ENCODE measurements at places on chromosomes 7 and 10.

- no peak for DNase-seq
These were observed 48.5 kb downstream of the PLCE1 start for GRCh38 chr10:94042001-94042833.

DNA sequence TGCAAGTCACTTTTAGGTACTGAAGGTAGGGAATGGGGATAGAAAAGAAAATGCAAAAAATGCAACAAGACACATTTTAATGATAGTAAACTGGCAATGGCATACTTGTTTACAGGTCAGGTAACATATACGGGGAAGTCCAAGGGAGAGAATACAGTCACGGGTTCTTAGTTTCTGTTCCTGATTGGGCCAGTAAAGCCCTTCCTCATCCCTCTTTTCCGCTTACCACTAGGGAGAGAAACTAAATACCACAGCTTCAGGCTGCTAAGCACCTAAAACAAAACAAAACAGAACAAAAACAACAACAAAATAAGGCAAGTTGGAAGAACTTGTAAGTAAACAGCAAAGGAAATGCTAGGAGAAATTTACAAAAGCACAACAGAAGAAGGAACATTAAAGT is 65.2 kb upstream of the OGDHL start:
- no peak for DNase-seq

- no peak for DNase-seq
These were observed 30.3 kb downstream of the TMEM168 start for GRCh38 chr7:112759905-112760304.

DNA sequence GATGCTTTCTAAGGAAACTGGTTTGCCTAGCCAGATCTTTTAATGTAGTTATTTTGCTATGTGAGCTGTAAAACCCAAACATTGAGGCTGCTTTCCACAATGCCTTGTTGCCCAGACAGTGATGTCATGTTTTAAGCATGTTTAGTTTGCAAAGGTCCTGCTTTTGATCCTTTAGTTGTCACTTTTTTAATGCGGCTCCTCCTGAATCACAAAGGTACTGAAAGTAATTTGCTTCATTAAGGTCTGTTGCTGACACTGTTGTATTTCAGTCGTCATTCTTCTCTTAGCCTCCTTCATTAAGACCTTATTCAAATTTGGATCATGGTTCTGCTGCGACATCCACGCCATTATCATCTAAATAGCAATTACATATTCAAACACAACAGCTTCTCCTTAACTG is 10.6 kb downstream of the RPA3 start:
- no peak for DNase-seq

DNA sequence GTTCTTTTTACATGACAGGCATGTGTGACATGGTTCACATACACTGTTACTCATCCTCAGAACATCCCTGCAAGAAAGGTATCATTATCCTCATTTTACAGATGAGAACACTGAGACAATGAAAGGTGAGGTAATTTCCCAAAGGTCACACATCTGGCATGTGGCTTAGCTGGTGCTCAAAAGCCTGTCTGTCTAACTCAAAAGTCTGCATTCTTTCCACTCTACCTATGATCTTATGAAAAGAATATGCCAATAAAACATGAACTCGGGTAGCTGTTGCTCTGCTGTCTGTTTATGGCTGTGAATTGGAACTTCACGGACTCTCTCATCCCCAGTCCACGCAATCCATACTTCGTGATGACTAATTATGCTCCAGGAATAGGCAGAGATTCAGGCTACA is 79.0 kb upstream of the ODAD2 start:
- no peak for DNase-seq

GRCh38 chr7:46622251-46622650 is 701.2 kb upstream of the IGFBP3 start:
- no peak for DNase-seq

DNA sequence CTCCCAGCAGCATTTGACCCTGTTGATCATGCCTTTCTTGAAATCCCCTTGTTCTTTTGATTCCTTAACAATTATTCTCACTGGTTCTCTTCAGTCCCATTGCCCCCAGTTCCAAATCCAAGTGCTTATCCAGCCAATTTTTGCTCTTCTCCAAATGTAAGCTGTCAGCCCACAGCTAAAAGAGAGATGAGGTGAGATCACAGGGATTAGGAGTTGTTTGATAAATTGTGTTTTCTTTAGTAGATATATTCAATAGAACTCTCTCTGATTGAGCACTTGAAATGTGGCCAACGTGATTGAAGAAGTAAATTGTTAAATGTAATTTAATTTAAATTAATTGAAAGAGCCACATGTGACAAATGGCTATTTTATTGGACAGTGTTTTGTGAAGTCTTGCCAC is 76.6 kb upstream of the NME8 start:
- no peak for DNase-seq

- no peak for DNase-seq
These were observed 34.4 kb upstream of the SLC29A4 start for GRCh38 chr7:5248201-5248885.

GRCh38 chr7:155972651-155973390 is 160.6 kb upstream of the SHH start:
- DNase-seq = no peak

- no peak for DNase-seq
These were observed 217.4 kb downstream of the LRMDA start for GRCh38 chr10:75648854-75649253.

GRCh38 chr7:21253740-21254687 is 173.9 kb upstream of the SP4 start:
- no peak for DNase-seq

- no peak for DNase-seq
These were observed 251.9 kb upstream of the ZNF32 start for GRCh38 chr10:43900571-43900970.

DNA sequence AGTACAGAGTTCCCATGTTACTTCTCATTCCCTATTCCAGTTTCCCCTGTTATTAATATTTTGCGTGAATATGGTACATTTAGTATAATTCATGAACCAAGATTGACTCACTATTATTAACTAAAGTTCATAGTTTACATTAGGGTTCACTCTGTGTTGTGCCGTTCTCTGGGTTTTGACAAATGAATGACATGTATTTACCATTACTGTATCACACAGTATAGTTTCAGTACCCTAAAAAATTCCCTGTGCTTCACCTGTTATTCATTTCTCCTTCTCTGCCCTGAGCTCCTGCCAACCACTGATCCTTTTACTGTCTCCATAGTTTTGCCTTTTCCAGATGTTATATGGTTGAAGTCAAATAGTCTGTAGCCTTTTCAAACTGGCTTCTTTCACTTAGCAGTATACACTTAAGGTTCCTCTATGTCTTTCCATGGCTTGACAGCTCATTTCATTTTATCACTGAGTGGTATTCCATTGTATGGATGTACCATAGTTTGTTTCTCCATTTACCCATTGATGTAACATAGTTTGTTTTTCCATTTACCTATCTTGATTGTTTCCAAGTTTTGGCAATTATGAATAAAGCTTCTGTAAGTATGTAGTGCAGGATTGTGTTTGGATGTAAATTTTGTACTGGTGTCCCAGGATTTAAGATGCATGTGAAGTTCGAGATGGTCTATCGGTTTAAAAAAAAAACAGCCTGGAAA is 58.8 kb downstream of the CDK14 start:
- DNase-seq = no peak

GRCh38 chr7:158362912-158363905 is 224.4 kb downstream of the PTPRN2 start:
- DNase-seq = no peak

GRCh38 chr10:10796061-10796773 is 221.5 kb upstream of the CELF2 start:
- DNase-seq = no peak

- DNase-seq = no peak
These were observed 34.1 kb upstream of the RTKN2 start for GRCh38 chr10:62302760-62303159.

DNA sequence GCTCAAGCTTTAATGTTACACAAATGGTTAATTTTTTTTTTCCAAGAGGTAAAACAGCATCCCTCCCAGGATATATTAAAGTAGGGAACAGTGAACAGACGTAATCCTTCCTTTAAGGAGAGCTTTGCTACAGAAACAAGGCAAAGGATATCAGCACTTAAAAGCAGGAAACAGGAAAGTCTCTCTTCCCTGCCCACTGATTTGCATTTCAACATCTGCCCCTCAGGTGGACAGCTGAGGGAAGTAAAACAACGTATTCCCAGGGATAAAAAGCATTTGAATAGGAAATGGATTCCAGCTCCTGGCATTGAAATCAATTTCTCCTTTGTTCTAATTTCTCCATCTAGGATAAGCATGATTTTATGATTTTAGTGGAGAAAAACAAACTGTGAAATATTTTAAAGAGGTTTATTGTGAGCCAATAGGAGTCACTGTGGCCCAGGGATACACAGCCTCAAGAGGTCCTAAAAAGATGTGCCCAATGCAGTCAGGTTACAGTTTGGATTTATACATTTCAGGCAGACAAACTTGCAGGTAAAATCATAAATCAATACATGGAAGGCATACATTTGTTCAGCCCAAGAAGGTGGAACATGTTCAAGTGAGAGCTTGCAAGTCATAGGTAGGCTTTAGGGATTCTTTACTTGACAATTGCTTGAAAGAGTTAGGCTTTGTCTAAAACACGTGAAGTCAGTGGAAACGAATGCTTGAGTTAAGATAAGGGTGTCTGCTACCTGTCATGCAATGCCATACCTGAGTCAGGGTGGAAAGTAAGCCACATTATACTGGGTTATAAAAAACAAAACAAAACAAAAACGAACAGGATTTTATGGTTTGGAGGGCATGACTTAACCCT is 286.2 kb upstream of the VWC2 start:
- DNase-seq = no peak

- DNase-seq = no peak
These were observed 295.6 kb downstream of the CCDC3 start for GRCh38 chr10:12705943-12706342.

DNA sequence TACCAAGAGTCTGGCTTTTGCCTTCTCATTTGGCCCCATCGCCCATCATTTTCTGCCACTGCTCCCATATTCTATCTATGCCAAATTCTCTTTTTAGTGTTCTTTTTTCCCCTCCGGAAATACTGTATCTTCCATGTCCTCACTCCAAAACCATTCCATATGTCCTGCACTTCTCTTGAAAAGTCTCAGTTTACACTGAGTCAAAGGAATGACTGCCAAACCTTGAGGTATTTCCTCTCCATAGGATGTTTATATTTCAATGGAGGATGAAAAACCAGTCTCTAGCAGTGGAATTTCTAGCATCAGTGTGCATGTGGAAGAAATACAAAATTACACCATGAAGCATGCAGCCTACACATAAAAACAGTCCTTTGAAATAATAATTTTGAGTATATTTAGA is 121.4 kb upstream of the PHYHIPL start:
- no peak for DNase-seq

DNA sequence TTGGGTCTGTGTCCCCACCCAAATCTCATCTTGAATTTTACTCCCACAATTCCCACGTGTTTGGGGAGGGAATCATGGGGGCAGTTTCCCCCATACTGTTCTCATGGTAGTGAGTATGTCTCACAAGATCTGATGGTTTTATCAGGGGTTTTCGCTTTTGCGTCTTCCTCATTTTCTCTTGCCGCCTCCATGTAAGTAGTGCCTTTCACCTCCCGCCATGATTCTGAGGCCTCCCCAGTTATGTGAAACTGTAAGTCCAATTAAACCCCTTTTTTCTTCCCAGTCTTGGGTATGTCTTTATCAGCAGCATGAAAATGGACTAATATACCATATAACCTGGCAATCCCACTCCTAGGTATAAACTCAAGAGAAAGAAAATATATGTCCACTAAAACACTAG is 25.9 kb upstream of the SP4 start:
- DNase-seq = no peak

DNA sequence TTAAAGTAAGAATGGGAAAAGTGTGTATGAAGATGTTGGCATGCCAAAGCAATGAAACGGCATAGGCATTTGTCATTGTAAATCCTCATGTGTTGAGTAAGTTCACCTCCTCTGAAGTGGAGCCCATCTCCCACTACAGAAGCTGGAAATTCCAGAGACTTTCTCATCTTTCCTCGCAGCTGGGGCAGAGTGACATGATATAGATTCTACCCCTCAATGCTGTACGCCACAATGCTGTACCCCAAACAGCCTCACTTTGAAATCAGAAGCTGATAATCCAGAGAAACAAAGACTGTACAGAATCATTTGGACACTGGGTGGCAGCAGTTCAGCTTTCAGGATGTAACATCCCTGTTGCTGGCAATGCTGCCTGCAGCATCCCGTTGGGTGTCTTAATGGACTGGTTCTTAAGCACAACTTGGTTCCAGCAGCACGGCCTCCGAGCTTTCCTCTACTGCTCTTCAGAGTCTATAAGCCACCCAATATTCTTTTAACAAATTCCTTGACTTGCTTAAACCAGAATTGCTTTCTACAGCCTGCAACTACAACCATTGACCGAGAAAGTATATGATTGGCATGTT is 18.8 kb downstream of the ZC3HAV1L start:
- DNase-seq = peak; percentile 80

- DNase-seq = peak; percentile 83
These were observed 90.9 kb downstream of the NEURL1 start for GRCh38 chr10:103584216-103585010.

DNA sequence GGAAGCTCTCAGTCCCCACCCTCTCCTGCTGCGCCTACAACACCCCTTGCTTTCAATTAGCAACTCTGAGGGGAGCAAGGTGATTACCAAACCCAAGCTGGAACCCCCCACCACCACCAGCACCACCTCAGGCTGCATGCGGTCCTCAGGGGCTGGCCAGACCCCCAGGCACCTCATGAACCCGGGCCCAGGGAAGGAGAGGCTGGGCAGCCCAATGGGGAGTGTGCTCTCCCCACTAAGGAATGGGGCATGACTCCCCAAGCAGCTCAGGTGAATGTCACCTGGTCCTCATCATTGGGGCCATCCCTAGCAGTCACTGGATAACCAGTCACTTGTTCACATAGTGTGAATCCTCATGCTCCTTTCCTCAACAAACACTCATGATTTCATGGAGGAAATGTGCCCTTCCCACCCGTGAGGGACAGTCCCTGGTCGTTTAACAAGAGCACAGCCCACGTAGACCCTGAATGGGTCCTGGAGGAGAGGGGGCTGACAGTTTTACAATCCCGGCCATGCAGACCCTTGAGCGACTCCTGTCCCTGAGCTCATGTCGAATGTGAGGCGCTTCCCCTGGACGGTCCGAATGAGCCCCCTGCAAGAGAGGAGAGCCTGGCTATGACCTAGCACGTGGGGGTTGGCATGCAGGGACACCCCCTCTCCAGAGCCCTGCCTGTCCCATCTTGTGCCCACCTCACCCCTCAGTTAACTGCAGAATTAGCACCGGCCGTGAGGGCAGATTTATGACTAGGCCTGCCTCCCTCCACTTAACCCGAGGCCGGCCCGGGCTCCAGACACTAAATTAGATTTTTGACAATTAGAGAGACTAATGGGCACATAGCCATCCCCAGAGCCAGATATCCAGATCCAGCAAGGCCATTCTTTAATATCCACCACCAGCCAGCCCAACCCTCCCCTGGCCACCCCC is 29.1 kb downstream of the POLL start:
- DNase-seq = no peak

GRCh38 chr10:123301077-123301857 is 147.1 kb downstream of the BUB3 start:
- no peak for DNase-seq

DNA sequence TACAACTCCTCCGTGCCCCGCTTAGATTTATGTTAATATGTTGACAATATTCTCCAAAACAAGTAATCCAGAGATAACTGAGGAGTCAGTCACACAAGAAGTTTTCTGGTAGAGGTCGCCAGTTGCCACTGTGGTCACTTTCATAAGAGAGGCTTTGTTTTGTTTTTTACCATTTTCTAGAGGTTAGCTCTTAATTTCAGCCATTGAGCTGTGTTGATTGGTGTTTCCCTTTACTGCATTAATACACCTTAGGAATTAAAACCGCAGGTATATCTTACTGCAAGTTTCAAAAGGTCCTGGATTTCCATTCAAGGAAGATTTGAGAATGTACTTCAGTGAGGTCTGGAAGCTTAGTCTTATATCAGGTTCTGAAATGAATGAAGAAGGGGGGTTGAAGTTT is 3.5 kb downstream of the BMI1 start:
- no peak for DNase-seq
